ENCODE measurements at places on chromosomes 12 and 14.

DNA sequence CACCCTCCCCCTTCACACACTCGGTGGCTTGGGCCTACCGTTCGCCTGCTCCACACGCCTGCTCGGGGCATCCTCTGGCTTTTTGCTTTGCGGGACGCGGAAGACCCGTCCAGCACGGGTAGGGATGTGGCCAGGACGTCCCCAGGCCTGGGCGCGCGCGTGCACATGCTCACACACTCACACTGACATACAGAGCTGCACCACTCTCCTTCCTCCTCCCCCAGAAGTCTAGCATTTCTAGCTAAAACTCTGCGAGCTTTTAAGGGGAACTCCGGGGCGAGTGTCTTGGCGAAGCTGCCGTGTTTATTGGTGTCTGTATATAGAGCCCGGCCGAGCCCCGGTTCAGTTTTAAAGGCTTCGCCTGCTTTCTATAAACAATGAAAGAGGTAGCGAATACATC lies 5.0 kb downstream of the TBX5 start:
- no peak for DNase-seq

- no peak for DNase-seq
Measured at GRCh38 chr14:87601036-87601435, 391.9 kb downstream of the GALC start.

DNA sequence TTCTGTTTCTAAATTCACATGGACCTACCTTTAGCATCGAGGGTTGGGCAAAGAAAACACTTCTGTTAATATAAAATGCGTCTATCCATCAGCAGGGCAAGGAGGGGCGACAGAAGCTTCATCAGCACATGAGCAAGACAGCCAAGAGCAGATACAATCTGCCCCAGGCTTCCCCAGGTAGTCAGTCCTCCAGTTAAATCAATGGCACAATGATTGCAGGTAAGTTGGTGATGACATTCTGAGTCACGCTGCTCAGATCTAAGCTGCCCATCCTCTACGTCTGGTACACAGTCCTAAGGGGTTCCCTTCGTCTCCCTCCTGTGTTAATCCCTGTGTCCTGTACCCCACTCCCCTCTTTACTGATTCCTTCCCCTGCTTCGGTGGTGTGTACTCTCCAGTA lies 38.8 kb downstream of the MAP3K9 start:
- DNase-seq: no peak

DNA sequence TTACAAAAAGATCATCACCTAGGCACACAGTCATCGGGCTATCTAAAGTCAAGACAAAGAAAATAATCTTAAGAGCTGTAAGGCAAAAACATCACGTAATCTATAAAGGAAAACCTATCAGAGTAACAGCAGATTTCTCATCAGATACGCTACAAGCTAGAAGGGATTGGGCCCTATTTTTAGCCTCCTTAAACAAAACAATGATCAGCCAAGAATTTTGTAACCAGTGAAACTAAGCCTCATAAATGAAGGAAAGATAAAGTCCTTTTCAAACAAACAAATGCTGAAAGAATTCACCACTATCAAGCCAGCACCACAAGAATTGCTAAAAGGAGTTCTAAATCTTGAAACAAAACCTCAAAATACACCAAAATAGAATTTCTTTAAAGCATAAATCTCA lies 191.6 kb upstream of the BMP4 start:
- no peak for DNase-seq

All from activated CD8-positive, alpha-beta memory T cell treated with anti-CD3 and anti-CD28 coated beads, Interleukin-2, amount 50 U/mL, for 48 hours (primary cell).